Activated naive CD4-positive, alpha-beta T cell treated with anti-CD3 and anti-CD28 coated beads for 36 hours (primary cell): ENCODE measurements at places on chromosomes 7 and 10. TPM values are rescaled to one million over a fixed set of nuclear protein-coding genes. Genes with fewer than 3 reads are reported as not detected.

Gene CDC14C
- not detected for total RNA-seq

Gene SVIL
- total RNA-seq = 7.0 TPM

Gene PLEKHS1
- not detected for total RNA-seq

Gene PRSS37
- total RNA-seq = not detected

Gene PLXNA4
- total RNA-seq = 0.05 TPM

Gene CCL26
- total RNA-seq = not detected

Gene CYP26C1
- total RNA-seq = not detected

Gene C7orf57
- total RNA-seq = 0.44 TPM

GRCh38 chr7:28298870-28299518, 113.3 kb upstream of the CREB5 start:
- H3K27me3 ChIP-seq = peaks cover 22% of the 10 kb centered on the region
- H3K4me3 ChIP-seq = no peak overlapping the region
- no peak overlapping the region for H3K27ac ChIP-seq
- H3K36me3 ChIP-seq = no peaks in the 10 kb centered on the region

DNA sequence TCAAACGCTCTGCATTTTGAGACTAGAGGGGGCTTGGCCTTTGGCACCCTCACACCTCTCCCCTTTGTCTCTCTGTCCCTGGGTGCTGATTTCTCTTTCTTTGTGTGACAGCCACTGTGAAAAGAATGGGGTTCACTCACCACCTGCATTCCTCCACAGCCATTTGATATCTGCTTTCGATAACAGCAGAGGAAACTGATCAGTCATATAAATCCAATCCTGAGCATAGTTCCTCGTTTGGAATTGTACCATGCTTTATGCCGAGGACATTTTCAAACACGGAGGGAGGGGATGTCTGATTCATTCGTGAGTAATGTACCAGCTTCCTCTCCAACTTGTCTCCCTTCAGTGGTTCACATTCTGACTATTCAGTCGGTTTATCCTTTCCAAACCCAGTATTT, 15.8 kb downstream of the MET start:
- H3K4me1 ChIP-seq = no peaks in the 10 kb centered on the region
- H3K27me3 ChIP-seq = peaks cover 30% of the 10 kb centered on the region
- H3K4me3 ChIP-seq = no peak overlapping the region

DNA sequence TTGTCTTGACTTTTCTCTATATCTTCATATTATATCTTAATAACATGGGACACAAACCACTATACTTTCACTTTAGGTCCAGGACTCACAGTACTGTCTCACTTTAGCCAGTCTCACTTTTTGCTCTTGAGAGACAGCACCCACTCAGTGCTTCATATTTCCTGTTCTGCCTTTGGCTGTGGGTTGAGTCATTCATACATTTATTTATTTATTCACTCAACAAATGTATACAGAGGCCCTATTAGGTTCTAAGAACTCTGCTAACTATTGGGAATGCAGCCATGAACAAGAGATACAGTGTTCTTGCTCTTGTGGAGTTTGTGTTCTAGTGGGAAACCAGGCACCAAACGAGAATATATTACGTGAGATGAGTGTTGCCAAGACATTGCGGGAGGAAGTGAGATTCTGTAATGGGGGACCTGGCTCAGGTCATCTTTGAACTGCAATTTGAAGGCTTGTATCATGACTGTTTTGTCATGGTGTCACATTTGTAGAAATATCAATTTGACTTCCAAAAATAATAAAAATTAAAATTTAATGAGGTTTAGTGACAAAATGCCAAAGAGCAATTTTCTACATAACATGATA, 190.1 kb downstream of the SDHAF3 start:
- peaks cover 5% of the 10 kb centered on the region for H3K27me3 ChIP-seq
- H3K4me3 ChIP-seq = no peak overlapping the region
- DNase-seq = no peak
- H3K36me3 ChIP-seq = no peaks in the 10 kb centered on the region
- no peaks in the 10 kb centered on the region for H3K4me1 ChIP-seq
- no peak overlapping the region for H3K27ac ChIP-seq

DNA sequence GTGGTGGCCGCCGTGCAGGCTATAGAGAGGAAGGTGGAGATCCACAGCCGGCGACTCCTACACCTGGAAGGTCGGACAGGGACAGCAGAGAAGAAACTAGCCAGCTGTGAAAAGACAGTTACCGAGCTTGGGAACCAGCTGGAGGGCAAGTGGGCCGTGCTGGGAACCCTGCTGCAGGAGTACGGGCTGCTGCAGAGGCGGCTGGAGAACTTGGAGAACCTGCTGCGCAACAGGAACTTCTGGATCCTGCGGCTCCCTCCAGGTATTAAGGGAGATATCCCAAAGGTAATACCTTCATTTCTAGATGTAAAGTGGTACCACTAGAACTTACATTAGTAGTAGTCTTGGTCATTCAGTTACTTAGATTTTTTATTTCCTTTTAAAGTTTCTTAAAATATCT, 6.8 kb downstream of the ZNF398 start:
- DNase-seq = no peak
- peaks cover 22% of the 10 kb centered on the region for H3K4me1 ChIP-seq
- no peaks in the 10 kb centered on the region for H3K27me3 ChIP-seq
- H3K4me3 ChIP-seq = no peak overlapping the region

DNA sequence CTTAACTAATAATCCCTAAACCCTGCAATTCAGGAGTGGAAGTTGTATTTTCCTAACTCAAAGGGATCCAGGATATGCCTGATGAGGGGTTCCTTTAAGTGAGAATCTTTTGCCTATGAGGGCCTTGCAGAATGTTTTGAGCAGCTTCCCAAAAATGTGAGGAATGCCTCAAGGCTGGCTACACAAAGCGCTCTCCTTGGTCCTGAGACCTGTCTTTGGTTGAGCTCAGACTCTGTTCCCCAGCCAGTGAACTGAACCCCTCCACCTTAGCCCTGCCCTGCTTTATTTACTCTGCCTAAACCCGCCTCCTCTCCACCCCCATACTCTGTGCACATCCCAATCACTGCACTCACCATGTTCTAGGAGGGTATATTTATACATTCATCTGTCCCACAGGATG, 108.6 kb downstream of the NRCAM start:
- H3K36me3 ChIP-seq = no peaks in the 10 kb centered on the region
- H3K4me3 ChIP-seq = no peak overlapping the region
- H3K27ac ChIP-seq = no peak overlapping the region
- peak; percentile 9 for DNase-seq
- H3K27me3 ChIP-seq = peaks cover 3% of the 10 kb centered on the region

- no peak for DNase-seq
- no peak overlapping the region for H3K4me3 ChIP-seq
- no peak overlapping the region for H3K27ac ChIP-seq
- peaks cover 2% of the 10 kb centered on the region for H3K27me3 ChIP-seq
Measured at GRCh38 chr10:132517951-132518521, 19.6 kb upstream of the INPP5A start.

GRCh38 chr7:157158400-157158799, 19.7 kb downstream of the UBE3C start:
- peaks cover 14% of the 10 kb centered on the region for H3K36me3 ChIP-seq
- no peak overlapping the region for H3K4me3 ChIP-seq
- H3K4me1 ChIP-seq = peaks cover 35% of the 10 kb centered on the region
- H3K27ac ChIP-seq = no peak overlapping the region
- no peaks in the 10 kb centered on the region for H3K27me3 ChIP-seq

- no peaks in the 10 kb centered on the region for H3K27me3 ChIP-seq
- H3K4me1 ChIP-seq = no peaks in the 10 kb centered on the region
- H3K27ac ChIP-seq = no peak overlapping the region
- no peak overlapping the region for H3K4me3 ChIP-seq
- H3K36me3 ChIP-seq = no peaks in the 10 kb centered on the region
- DNase-seq = no peak
Measured at GRCh38 chr10:79399223-79399831, 46.1 kb downstream of the ZCCHC24 start.

GRCh38 chr7:82056282-82056681, 286.4 kb upstream of the HGF start:
- no peaks in the 10 kb centered on the region for H3K27me3 ChIP-seq
- no peak overlapping the region for H3K4me3 ChIP-seq
- H3K36me3 ChIP-seq = no peaks in the 10 kb centered on the region
- no peaks in the 10 kb centered on the region for H3K4me1 ChIP-seq
- no peak for DNase-seq

GRCh38 chr7:156725936-156726335, 85.4 kb downstream of the RNF32 start:
- peaks cover 17% of the 10 kb centered on the region for H3K36me3 ChIP-seq
- no peaks in the 10 kb centered on the region for H3K4me1 ChIP-seq
- H3K27me3 ChIP-seq = no peaks in the 10 kb centered on the region

GRCh38 chr10:125103924-125104323, 56.4 kb downstream of the CTBP2 start:
- H3K27me3 ChIP-seq = no peaks in the 10 kb centered on the region
- H3K4me1 ChIP-seq = no peaks in the 10 kb centered on the region
- no peak overlapping the region for H3K27ac ChIP-seq
- no peak for DNase-seq
- H3K4me3 ChIP-seq = no peak overlapping the region
- no peaks in the 10 kb centered on the region for H3K36me3 ChIP-seq

DNA sequence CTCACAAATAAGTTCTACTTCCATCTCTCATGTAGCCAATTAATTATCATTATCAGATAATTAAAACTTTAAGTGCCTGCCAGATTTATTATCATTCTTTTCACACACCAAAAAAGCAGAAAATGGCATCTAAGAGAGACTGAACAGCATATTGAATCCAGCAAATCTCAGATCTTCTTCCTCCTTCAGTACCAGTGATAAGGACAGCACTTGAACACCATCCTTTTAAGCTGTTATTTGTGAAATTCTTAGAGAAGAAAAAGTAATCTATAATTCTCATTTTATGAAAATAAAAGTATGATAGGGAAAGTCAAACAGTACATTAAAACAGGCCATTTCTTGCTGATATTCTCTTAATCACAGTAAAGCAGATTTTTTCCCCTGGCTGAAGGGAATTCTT, 104.5 kb downstream of the ELAPOR2 start:
- peaks cover 3% of the 10 kb centered on the region for H3K36me3 ChIP-seq
- H3K4me1 ChIP-seq = peaks cover 3% of the 10 kb centered on the region
- peaks cover 3% of the 10 kb centered on the region for H3K27me3 ChIP-seq
- H3K4me3 ChIP-seq = no peak overlapping the region
- DNase-seq = no peak

DNA sequence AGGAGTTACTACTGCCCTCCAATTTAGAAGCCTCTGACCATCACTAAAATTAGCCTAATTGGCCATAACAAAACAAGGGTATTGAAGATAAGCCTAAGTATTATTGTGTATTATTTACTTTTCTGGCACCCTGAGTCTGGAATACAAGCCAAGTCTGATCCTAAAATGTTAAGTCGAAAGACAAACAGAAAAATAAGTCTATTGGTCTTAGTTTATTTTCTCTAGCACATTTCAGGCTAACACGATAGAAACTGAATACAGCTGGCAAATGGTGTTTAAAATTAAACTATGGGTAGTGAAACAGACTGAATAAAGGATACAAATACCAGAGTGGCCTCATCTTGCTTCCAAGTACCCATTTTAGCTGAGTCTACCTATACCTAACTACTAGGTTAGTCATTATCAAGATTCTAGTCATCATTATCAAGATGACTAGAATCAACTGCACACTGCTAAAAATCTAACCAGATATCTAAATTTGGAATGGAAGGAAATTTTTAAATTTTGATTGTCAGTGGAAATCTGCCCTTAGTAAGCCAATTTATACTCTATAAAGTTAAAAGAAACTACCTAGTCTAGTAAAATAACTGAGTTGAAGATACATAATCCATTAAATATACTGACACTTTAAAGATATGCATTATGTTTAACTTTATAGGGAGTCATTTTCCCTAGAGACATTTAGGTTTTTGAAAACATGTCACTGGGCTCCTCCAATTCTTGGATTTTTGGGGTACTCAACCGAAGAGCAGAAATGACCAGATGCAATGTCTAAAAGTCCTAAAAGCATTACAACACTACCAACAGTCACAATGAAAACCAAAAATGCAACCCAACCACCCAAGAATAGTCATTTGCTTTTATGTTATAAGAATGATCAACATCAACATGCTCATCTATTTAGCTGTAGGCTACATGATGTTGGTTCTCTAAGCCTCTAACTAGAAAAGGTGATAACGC, 80.9 kb downstream of the NT5C2 start:
- no peaks in the 10 kb centered on the region for H3K36me3 ChIP-seq
- H3K4me3 ChIP-seq = no peak overlapping the region
- H3K27ac ChIP-seq = peak overlapping the region; percentile 41
- no peak for DNase-seq
- H3K27me3 ChIP-seq = no peaks in the 10 kb centered on the region

GRCh38 chr10:130242513-130242912, 106.3 kb downstream of the GLRX3 start:
- H3K27me3 ChIP-seq = peaks cover 28% of the 10 kb centered on the region
- peaks cover 15% of the 10 kb centered on the region for H3K4me1 ChIP-seq
- H3K4me3 ChIP-seq = no peak overlapping the region
- H3K27ac ChIP-seq = no peak overlapping the region

- H3K27ac ChIP-seq = no peak overlapping the region
- H3K27me3 ChIP-seq = no peaks in the 10 kb centered on the region
- H3K4me3 ChIP-seq = no peak overlapping the region
- H3K4me1 ChIP-seq = no peaks in the 10 kb centered on the region
Measured at GRCh38 chr7:92325858-92326257, 80.1 kb downstream of the ANKIB1 start.

GRCh38 chr10:30556189-30556588, 73.4 kb downstream of the LYZL2 start:
- H3K27me3 ChIP-seq = no peaks in the 10 kb centered on the region
- H3K4me3 ChIP-seq = no peak overlapping the region
- H3K27ac ChIP-seq = no peak overlapping the region

GRCh38 chr7:142774826-142775225, 4.1 kb downstream of the PRSS2 start:
- H3K4me1 ChIP-seq = peaks cover 11% of the 10 kb centered on the region
- peaks cover 2% of the 10 kb centered on the region for H3K27me3 ChIP-seq
- no peak for DNase-seq
- H3K27ac ChIP-seq = no peak overlapping the region

DNA sequence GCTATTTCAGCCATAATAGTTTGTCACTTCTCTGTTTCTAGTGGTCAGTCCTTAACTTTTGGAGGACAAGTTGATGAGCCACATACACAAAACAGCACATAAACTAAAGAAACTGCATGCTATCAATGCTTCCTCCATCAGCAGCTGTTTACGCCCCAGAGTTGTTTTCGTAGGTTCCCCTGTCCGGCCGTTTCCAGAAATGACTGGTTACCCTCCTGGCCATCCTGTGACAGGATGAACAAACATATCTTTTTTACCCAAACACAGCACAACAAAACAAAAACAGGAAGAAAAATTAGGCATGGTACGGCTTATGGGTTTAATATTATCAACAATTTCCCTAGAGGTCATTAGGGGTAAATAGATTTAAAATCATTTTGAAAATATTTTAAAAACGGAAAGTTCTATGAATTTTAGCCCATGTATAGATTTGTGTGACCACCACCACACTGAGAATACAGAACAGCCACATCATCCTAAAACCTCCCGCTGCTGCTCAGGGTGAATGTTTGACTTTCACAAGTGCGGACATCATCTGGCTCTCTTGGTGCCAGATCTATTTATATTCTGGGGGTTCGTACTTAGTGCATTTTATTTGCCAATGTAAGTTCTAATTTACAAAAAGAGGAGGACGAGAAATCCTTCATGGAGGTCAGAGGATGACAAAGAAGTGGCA, 74.8 kb downstream of the HIPK2 start:
- no peak for DNase-seq
- peaks cover 15% of the 10 kb centered on the region for H3K4me1 ChIP-seq
- no peaks in the 10 kb centered on the region for H3K27me3 ChIP-seq

- no peak for DNase-seq
- H3K27ac ChIP-seq = no peak overlapping the region
- no peaks in the 10 kb centered on the region for H3K27me3 ChIP-seq
- no peak overlapping the region for H3K4me3 ChIP-seq
Measured at GRCh38 chr7:110396021-110396420, 694.9 kb upstream of the LRRN3 start.
